ENCODE measurements at places on chromosomes 7 and 10. TPM values are rescaled to one million over a fixed set of nuclear protein-coding genes. Genes with fewer than 3 reads are reported as not detected.

Gene WDR86
- not detected for total RNA-seq

Gene BCAP29
- total RNA-seq, result 89.6 TPM

Gene ABCA13
- 0.69 TPM for total RNA-seq

GRCh38 chr7:82230811-82231581 lies 212.6 kb downstream of the CACNA2D1 start:
- H3K27me3 ChIP-seq, result no peaks in the 10 kb centered on the region
- H3K27ac ChIP-seq, result no peak overlapping the region
- H3K4me3 ChIP-seq, result no peak overlapping the region
- H3K4me1 ChIP-seq, result no peaks in the 10 kb centered on the region

GRCh38 chr7:100641860-100642533 lies 645 bp upstream of the TFR2 start:
- peaks cover 5% of the 10 kb centered on the region for H3K36me3 ChIP-seq
- DNase-seq, result peak; percentile 45
- peak overlapping the region; percentile 55 for H3K4me3 ChIP-seq
- H3K4me1 ChIP-seq, result peaks cover 50% of the 10 kb centered on the region
- H3K27ac ChIP-seq, result peak overlapping the region; percentile 98

- no peak overlapping the region for H3K27ac ChIP-seq
- H3K36me3 ChIP-seq, result no peaks in the 10 kb centered on the region
- H3K27me3 ChIP-seq, result peaks cover 80% of the 10 kb centered on the region
- no peak for DNase-seq
- no peak overlapping the region for H3K4me3 ChIP-seq
Observed at GRCh38 chr7:45712057-45712689, 138.0 kb downstream of the ADCY1 start.

- peaks cover 62% of the 10 kb centered on the region for H3K27me3 ChIP-seq
- H3K36me3 ChIP-seq, result no peaks in the 10 kb centered on the region
- H3K4me1 ChIP-seq, result no peaks in the 10 kb centered on the region
- DNase-seq, result no peak
- H3K4me3 ChIP-seq, result no peak overlapping the region
Observed at GRCh38 chr10:124025660-124026588, 67.5 kb downstream of the CHST15 start.

DNA sequence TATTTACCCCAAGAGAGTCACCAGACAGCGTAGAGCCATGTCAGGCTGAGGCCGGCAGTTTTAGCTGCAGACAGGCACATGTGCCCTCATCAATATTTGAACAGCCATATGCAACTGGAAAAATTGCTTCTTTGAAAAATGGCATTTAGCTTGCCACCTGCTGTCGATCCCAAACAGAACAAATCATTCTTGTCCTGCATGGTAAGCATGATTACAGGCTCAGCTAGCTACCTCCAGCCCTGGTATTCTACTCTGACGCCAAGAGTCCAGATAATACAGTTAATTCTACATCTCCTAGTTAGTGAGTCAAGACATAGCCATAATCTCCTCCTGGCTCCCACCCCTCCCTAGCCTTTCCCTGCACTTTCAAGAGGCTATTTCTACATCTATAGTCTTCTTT lies 7.7 kb downstream of the CREB3L2 start:
- peaks cover 16% of the 10 kb centered on the region for H3K36me3 ChIP-seq
- H3K4me1 ChIP-seq, result peaks cover 36% of the 10 kb centered on the region
- peak; percentile 60 for DNase-seq
- no peak overlapping the region for H3K4me3 ChIP-seq
- H3K27me3 ChIP-seq, result no peaks in the 10 kb centered on the region
- H3K27ac ChIP-seq, result peak overlapping the region; percentile 77

- H3K36me3 ChIP-seq, result no peaks in the 10 kb centered on the region
- no peak for DNase-seq
- no peaks in the 10 kb centered on the region for H3K27me3 ChIP-seq
- H3K4me1 ChIP-seq, result no peaks in the 10 kb centered on the region
Observed at GRCh38 chr7:90777465-90777864, 181.3 kb downstream of the CDK14 start.

DNA sequence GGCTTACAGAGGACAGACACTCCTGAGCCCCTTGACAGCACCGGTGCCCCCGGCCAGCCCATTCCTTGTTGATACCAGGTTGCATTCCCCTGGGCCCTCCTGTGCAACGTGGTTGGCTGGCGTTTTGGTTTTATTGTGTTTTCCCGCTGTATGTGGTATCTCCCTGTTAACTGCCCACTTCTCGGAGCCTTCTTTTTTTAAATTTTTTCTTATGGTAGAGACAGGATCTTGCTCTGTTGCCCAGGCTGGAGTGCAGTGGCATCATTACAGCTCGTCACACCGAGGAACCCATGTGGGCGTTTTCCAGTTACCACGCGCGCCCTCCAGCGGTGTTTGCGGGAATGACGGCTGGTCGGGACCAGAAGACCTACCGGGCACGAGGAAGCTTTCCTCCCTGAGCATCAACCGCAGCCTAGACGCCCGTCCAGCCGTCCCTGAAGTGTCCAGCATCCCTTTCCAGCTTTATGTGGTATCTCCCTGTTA lies 16.9 kb upstream of the ZFAND2A start:
- peaks cover 29% of the 10 kb centered on the region for H3K4me1 ChIP-seq
- H3K27ac ChIP-seq, result 0 out of 3 replicates have a peak overlapping the region, but pooled peaks have one; percentile 11
- H3K36me3 ChIP-seq, result no peaks in the 10 kb centered on the region
- no peak overlapping the region for H3K4me3 ChIP-seq
- peak; percentile 87 for DNase-seq
- peaks cover 17% of the 10 kb centered on the region for H3K27me3 ChIP-seq

- H3K36me3 ChIP-seq, result no peaks in the 10 kb centered on the region
- H3K4me3 ChIP-seq, result no peak overlapping the region
- H3K27ac ChIP-seq, result no peak overlapping the region
- no peak for DNase-seq
Observed at GRCh38 chr10:131000743-131001142, 310.8 kb downstream of the TCERG1L start.

GRCh38 chr7:132250480-132251326 lies 325.6 kb downstream of the PLXNA4 start:
- H3K27me3 ChIP-seq, result peaks cover 6% of the 10 kb centered on the region
- H3K4me1 ChIP-seq, result no peaks in the 10 kb centered on the region
- DNase-seq, result no peak
- no peak overlapping the region for H3K4me3 ChIP-seq
- H3K36me3 ChIP-seq, result no peaks in the 10 kb centered on the region

- H3K4me3 ChIP-seq, result no peak overlapping the region
- H3K36me3 ChIP-seq, result no peaks in the 10 kb centered on the region
- H3K4me1 ChIP-seq, result no peaks in the 10 kb centered on the region
- no peak overlapping the region for H3K27ac ChIP-seq
- DNase-seq, result no peak
Observed at GRCh38 chr10:4190876-4191275, 405.9 kb upstream of the KLF6 start.

- no peaks in the 10 kb centered on the region for H3K4me1 ChIP-seq
- H3K27ac ChIP-seq, result no peak overlapping the region
- H3K27me3 ChIP-seq, result no peaks in the 10 kb centered on the region
- no peaks in the 10 kb centered on the region for H3K36me3 ChIP-seq
- H3K4me3 ChIP-seq, result no peak overlapping the region
- DNase-seq, result no peak
Observed at GRCh38 chr10:86252079-86252478, 114.5 kb downstream of the GRID1 start.

- no peak for DNase-seq
- H3K36me3 ChIP-seq, result no peaks in the 10 kb centered on the region
- no peaks in the 10 kb centered on the region for H3K4me1 ChIP-seq
- H3K4me3 ChIP-seq, result no peak overlapping the region
- peaks cover 24% of the 10 kb centered on the region for H3K27me3 ChIP-seq
Observed at GRCh38 chr10:69893271-69893900, 91.7 kb downstream of the COL13A1 start.

DNA sequence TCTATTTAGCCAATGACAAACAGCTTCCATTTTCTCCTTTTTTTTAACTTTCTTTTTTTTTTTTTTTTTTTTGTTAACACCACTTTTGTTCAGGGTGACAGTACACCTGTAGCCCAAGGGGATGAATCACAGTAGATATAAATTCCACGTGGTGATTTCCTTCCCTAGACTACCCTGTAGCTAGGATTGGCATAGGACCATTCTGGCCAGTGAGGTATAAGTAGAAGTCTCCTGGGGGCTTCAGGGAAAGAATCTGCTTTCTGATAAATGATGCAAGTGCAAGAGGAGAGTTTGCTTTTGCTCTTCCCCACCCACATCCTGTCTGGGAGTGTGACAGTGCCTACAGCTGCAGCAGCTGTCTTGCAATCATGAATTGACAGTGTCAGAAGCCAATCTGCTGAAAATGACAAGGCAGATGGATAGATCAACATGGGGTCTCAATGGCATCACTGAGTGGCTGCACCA lies 63.2 kb upstream of the TOMM7 start:
- H3K36me3 ChIP-seq, result no peaks in the 10 kb centered on the region
- peaks cover 3% of the 10 kb centered on the region for H3K27me3 ChIP-seq
- H3K27ac ChIP-seq, result no peak overlapping the region
- H3K4me3 ChIP-seq, result no peak overlapping the region

DNA sequence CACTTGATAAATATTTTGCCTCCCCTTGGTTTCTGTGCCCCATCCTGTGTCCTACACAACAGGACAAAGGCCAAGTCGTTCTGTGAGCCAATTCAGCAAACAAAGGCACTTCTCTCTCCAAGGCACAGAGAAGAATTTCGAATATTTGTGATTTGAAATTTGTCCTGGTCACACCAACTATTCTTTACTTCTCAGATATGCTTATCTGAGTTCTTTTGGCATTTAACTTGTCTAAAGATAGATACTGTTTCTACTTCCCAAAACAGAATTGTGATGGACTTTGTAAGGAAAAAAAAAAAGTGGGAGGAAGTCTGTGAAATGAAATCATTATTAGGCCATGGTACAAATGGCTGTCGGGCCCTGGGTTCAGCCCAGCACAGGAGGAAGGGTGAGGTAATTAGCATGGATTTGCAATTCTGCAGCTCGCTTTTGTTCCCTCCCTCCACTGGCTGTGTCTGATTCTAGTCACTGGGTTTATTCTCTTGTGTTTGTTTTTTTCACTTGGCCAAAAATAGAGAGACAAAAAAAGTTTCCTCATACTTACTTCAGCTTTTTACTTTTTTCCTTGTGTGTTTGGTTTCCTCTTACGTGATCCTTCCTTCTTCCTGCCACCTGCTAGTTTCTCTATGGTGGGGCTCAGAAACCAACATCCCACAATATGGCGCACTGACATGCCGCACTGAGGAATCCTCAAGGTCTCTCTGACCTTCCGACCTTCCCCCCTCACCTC lies 108.2 kb upstream of the MKLN1 start:
- no peak for DNase-seq
- H3K27ac ChIP-seq, result no peak overlapping the region
- no peak overlapping the region for H3K4me3 ChIP-seq
- no peaks in the 10 kb centered on the region for H3K4me1 ChIP-seq
- H3K36me3 ChIP-seq, result no peaks in the 10 kb centered on the region

GRCh38 chr10:31820096-31820495 lies 108.5 kb downstream of the ARHGAP12 start:
- H3K27ac ChIP-seq, result no peak overlapping the region
- no peaks in the 10 kb centered on the region for H3K36me3 ChIP-seq
- no peak overlapping the region for H3K4me3 ChIP-seq
- peaks cover 4% of the 10 kb centered on the region for H3K4me1 ChIP-seq

- H3K27ac ChIP-seq, result no peak overlapping the region
- no peak overlapping the region for H3K4me3 ChIP-seq
- peaks cover 11% of the 10 kb centered on the region for H3K4me1 ChIP-seq
- no peaks in the 10 kb centered on the region for H3K27me3 ChIP-seq
Observed at GRCh38 chr7:158397885-158398284, 189.7 kb downstream of the PTPRN2 start.

All from K562 (cell line).